ENCODE measurements at places on chromosomes 2 and 18.

- DNase-seq, result no peak
These were observed 1.6 kb upstream of the MAP2 start for GRCh38 chr2:209422191-209422754.

DNA sequence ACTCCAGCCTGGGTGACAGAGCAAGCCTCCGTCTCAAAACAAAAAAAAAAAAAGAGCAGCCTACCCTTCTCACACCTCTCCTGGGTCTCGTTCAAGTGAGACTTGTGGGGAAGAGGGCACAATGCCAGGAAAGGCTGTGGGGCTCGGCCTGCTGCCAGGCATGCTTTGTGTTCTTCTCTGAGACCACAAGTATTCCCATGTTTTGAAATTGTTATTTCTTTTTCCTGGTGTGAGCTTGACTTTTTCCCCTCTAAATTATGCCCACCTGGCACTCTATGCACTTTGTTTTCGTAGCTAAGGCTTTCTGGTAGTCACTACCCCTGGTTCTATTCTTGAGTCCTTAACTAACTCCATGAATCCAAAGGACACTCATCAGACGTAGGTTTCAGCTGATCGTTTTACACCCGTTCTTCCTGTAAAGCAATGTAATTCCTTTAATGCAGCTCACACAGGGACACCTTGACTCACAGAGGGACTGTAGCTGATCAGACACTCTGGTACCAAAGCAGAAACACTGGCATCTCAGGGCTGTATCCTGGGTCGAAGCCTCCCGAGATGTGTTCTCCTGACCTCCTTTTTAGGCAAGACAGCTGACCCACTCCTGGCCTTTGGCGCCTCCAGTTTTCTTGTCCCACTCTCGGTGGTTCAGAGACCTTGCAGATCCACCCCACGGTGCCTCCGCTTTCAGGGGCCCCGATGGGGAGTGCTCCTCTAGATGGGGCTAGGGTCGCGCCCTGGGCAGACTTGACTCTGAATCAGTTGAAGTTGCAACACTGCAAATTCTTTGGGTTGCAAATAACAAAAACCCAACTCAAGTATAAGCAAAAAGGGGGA lies 193.3 kb upstream of the AGAP1 start:
- no peak for DNase-seq

DNA sequence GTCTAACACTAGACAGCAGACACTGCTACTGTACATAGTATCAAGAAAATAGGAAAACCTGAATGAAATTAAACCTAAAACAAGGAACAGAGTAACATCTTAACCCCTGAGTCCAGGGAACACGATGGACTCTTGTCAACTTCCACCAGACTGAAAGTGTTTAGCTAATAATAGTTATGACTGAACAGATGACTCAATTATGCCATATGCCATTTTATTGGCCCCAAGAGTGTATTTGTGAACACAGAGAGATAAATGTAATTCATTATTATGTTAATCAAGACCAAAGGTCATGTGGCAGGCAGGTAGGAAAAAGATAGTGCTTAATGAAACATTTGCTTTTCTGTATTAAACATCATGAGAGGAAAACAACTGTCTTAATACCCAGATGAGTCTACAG lies 58.0 kb downstream of the NYAP2 start:
- no peak for DNase-seq

GRCh38 chr18:3153107-3153704 lies 66.6 kb downstream of the MYOM1 start:
- DNase-seq, result no peak

DNA sequence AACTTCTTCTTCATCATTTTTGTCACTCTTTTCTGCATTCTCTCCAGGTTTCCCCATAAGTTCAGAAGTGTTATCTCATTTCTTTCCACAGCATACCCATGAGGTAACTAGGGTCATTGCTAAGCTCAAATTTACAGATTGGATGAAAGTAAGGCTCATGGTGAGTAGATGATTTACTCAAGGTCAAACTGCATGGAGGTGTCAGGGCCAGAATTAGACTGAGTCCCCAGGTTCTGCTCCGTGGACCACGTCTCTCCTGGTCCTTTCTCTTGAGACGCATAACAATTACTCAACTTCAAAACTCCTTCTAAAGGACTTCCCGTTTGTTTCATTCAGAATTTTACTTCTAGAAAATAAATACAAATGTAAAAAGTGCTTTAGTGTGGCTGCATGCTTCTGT lies 43.4 kb downstream of the SMIM21 start:
- DNase-seq, result no peak

DNA sequence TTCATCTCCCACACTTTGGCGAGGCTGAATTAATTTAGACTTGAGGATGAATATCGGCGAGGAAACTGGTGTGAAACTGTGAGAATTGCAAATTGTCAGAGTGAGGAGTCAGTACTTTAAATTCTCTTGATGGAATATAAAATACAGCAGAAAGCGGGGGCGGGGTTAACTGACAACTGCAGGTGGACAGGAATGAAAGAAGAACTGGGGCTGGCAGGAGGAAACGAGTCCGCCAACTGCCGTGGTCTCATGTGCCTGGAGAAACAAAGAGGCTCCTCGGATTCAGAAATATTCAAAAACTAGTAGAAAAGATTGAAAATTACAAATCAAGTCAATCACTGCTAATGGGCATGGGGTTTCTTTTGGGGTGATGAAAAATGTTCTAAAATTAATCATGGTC lies 44.3 kb downstream of the MOGAT1 start:
- no peak for DNase-seq

DNA sequence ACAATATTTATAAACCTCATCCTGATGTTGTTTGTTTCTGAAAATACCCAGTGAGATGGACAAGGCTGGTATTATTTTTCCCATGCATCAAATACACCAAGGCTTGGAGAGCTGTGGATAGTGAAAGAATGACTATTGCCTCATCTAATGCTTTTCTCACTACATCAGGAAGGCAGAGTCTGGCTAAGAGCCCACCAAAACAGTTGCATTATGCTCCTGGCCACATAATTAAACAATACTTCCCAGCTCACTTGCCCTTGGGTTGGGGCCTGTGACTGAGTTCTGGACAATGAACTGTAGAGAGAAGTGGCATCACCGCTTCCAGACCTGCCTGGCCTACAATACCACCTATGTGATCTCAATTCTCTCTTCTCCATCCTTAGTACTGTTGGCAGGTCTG lies 46.4 kb upstream of the REEP1 start:
- DNase-seq, result no peak

DNA sequence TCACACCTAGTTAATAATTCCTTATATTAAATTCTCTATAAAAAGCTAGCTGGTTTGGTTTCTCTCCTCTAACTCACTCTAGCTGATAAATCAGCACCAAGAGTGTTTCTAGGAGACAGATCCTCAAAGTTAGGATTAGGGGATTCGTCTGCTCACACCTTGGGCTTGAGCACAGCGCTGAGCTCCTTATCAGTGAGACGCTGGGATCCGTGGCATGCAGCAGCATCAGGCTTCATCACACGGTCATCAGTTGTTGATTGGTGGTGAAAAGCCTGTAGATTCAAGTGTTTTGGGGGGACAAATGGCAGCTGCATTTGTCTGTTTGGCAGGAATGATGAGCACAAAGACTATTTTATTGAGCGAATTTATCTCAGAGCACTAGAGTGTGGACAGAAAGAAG lies 72.6 kb upstream of the MC2R start:
- no peak for DNase-seq

DNA sequence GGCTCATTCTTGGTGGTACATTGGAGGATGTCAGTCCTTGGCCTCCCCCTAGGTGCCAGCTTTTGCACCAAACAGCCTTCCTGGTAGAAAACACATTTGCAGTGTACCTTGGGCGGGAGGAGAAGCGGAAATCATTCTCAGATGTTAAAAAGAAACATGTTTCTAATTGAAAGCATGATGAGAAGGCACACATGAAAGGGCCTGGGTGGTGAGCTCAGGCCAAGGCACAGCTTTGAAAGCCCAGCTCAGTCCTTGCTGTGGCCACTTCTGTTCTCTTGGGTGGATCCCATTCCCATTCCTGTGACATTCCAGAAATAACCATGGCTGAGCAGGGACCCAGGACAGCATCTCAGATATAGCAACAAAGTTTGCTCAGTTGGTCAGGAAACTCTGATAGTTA lies 71.5 kb downstream of the LTBP1 start:
- DNase-seq, result no peak

GRCh38 chr2:157722580-157723234 lies 94.0 kb upstream of the ACVR1C start:
- DNase-seq, result no peak

- no peak for DNase-seq
These were observed 106.9 kb downstream of the ROCK1 start for GRCh38 chr18:21004726-21005125.

GRCh38 chr18:54787121-54787520 lies 41.2 kb upstream of the RAB27B start:
- no peak for DNase-seq

DNA sequence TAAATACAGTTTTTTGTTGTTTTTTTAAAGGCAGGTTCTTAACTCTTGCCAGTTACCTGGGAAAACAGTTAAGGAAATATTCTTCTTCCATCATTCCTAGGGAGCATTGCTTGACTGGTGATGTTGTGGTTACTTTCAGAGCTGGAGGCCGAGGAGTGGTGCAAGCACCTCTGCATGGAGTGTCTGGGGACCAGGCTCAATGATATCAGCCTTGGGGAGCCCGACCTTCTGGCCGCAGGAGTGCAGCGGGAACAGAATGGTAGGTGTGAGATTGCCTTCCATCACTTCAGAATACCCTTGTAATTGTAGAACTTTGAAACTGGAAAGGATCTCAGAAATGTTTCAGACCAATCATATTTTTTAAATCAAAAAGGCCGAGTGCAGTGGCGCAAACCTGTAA lies 270.1 kb downstream of the CD226 start:
- no peak for DNase-seq

DNA sequence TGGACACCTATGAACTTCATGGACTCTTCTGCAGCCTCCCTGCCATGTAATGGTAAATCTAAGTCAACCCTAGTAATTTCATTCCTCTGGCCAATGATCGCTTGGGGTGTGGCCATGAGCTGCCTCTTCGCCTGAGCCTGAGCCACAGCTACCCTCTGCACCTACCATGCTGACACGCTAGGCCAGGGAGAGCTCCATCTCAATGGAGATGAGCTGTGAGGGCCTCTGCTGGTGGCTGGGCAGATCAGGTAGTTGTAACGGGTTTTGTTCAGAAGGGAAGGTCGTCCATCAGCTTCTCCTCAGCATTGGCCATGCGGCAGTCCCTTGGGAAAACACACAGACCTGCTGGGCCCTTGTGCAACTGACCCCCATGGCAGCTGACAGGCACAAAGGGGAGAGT lies 24.4 kb downstream of the MPHOSPH10 start:
- no peak for DNase-seq

DNA sequence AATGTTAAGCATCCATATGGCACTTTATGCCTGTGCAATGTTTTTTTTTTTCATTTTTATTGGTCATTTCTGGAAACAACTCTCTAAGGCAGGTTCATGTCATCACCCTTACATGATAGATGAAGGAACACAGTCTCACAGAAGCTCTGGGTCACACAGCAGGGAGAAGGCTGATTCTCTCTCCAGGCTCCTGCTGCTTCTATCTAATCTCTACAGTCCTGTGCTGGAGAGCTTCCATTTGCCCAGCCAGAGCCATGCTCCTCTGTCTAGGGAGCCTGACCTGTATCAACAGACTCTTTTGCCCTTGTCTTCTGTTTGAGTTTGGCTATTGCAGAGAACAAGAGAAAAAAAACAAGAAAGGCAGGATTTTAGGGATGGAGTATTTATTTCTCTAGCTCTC lies 584.8 kb downstream of the MBD2 start:
- DNase-seq, result no peak

- no peak for DNase-seq
These were observed 141.7 kb downstream of the DIS3L2 start for GRCh38 chr2:232103140-232103737.

GRCh38 chr2:15758848-15759247 lies 167.2 kb downstream of the DDX1 start:
- no peak for DNase-seq

DNA sequence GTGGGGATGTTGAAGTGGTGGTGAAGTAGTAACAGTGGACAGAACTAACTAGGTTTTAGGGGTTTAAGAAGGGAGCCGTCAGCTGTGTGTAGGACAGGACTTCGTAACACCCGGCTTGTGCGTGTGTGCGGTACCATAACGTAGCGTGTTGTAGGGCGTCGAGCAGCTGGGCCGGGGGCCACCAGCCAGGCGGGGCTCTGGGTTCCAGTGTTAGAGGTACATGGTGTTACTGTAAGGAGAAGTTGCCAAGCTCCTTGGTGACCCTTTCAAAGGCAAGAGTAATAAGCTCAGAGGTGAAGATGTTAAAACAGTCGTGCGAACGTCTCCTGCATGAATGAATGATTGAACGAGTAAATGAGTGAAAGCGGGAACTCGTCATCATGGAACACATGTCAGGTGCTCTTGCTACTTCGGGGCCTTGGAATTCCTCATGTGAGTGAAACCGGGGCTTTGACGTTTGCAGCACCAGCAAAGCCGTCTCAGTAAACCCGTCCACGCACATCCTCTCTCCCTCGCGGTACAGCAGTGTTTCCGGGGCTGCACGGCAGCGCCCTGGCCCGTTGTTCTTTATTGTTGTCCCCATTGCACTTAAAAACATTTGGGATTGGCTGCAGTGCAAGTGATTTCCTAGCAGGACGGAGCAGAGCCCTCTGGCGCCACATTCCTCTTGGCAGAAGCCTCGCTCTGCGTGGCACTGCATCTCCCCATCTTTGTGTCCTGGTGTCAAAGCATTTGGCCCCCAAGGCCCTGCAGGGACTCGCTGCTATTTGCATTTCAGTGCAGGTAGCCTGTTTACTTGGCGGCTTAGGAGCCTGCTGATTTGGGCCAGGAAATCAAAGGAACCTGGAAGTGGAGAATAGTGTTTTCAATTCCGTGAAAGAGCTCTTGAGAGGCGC lies 115.0 kb downstream of the GBX2 start:
- DNase-seq, result no peak

DNA sequence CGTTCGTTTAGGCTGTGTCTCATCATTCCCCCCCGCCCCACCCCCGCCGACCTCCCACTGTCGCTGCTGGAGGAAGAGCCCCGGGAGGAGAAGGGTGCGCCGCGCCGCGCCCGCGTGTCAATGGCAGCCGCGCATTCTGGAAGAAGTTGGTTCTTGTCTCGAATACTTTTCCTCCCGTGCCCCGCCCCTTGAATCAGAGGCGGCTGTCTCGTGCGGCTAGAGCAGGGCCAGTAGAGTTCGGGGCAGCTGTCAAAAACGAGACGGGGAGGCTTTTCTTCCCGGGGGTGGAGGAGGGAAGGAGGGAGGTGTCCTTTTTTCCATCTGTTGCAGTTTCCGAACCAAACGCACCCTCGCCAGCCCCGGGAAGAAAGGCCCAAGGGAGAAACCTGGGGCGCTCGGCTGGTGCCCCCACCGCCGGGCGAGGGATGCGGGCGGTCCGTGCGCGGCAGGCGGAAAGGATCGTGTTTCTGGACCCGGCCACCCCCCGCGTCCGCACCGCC lies 410 bp upstream of the TGIF1 start:
- no peak for DNase-seq

GRCh38 chr2:88626171-88627054 lies 851 bp downstream of the EIF2AK3 start:
- DNase-seq, result no peak

Measured in stimulated activated CD8-positive, alpha-beta memory T cell treated with anti-CD3 and anti-CD28 coated beads, Interleukin-15, amount 100 ng/mL, for 24 hours (primary cell).